ENCODE measurements at places on chromosomes 3 and 15. TPM values are rescaled to one million over a fixed set of nuclear protein-coding genes. Genes with fewer than 3 reads are reported as not detected.

ASB7 gene
- total RNA-seq: 10.3 TPM

PRKCD gene
- 22.4 TPM for total RNA-seq

PRSS50 gene
- not detected for total RNA-seq

CADPS gene
- not detected for total RNA-seq

WDR93 gene
- total RNA-seq: 0.20 TPM

KBTBD8 gene
- 0.63 TPM for total RNA-seq

CYP1A1 gene
- total RNA-seq: 3.1 TPM

ZNF502 gene
- 1.8 TPM for total RNA-seq

MAP1A gene
- 0.99 TPM for total RNA-seq

GPR176 gene
- total RNA-seq: 11.4 TPM

CSNK1G1 gene
- 18.0 TPM for total RNA-seq

AHSG gene
- not detected for total RNA-seq

INKA1 gene
- 1.6 TPM for total RNA-seq

ACAN gene
- total RNA-seq: 0.21 TPM

GOLGA6D gene
- total RNA-seq: not detected

CEMIP gene
- total RNA-seq: 2.1 TPM

POPDC2 gene
- total RNA-seq: 0.16 TPM

AMT gene
- 0.29 TPM for total RNA-seq

CLDN18 gene
- not detected for total RNA-seq

HYKK gene
- 5.2 TPM for total RNA-seq

GOLGA6L4 gene
- 0.28 TPM for total RNA-seq

BFSP2 gene
- total RNA-seq: not detected

OR5H6 gene
- not detected for total RNA-seq

CSK gene
- total RNA-seq: 68.6 TPM

CACNA2D2 gene
- total RNA-seq: 0.42 TPM

AMOTL2 gene
- total RNA-seq: 45.0 TPM

SLC15A2 gene
- total RNA-seq: 0.36 TPM

UBAP1L gene
- 0.91 TPM for total RNA-seq

SMCO1 gene
- not detected for total RNA-seq

GALK2 gene
- total RNA-seq: 23.4 TPM

WNT7A gene
- 0.23 TPM for total RNA-seq

MRAS gene
- 11.0 TPM for total RNA-seq

TTLL13 gene
- total RNA-seq: 0.16 TPM

SLC28A2 gene
- not detected for total RNA-seq

PPP1R14D gene
- 0.28 TPM for total RNA-seq

GADL1 gene
- not detected for total RNA-seq

STAB1 gene
- total RNA-seq: not detected

CPN2 gene
- not detected for total RNA-seq

MEGF11 gene
- 0.40 TPM for total RNA-seq

OR5K3 gene
- not detected for total RNA-seq

C15orf62 gene
- not detected for total RNA-seq

ZNF620 gene
- 1.9 TPM for total RNA-seq

MYEF2 gene
- 17.3 TPM for total RNA-seq

WDR73 gene
- total RNA-seq: 40.4 TPM

ADAM10 gene
- total RNA-seq: 104 TPM

DZIP1L gene
- total RNA-seq: 6.8 TPM

PAQR9 gene
- total RNA-seq: 4.0 TPM

GOLGA8F gene
- not detected for total RNA-seq

ADGRG7 gene
- total RNA-seq: not detected

PML gene
- total RNA-seq: 15.9 TPM

ECE2 gene
- total RNA-seq: not detected

CHRNA7 gene
- 4.7 TPM for total RNA-seq

GOLGA6L7 gene
- not detected for total RNA-seq

AGBL1 gene
- not detected for total RNA-seq

RNU6-1 gene
- not detected for total RNA-seq

PCNP gene
- total RNA-seq: 109 TPM

DGKG gene
- total RNA-seq: 9.0 TPM

NR2E3 gene
- 0.18 TPM for total RNA-seq
